Esophagus squamous epithelium (tissue), 5 donors: ENCODE measurements at places on chromosomes 4 and X. TPM values are rescaled to one million over a fixed set of nuclear protein-coding genes. Genes with fewer than 3 reads are reported as not detected.
A peak's percentile ranks its signal among the peaks of the same experiment; 100 is the strongest.

NR3C2 gene
- 1.2 TPM for total RNA-seq

DNA sequence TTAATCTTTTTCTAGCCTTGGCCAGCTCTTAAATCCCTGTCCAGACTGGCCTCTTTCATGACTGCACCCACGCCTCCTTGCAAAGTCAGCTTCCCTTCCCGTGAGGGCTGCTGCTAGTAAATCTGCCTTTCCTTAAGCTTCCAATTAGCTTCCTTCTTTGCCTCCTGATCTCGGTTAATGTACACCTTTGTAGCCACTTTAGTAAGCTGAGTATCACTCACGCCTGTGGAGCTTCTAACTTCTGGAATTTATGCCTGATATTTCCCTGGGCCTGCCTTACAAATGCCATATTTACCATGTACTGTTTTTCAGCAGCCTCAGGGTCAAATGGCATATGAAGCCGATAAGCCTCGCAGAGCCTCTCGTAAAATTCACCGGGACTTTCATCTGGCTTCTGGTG is 5.1 kb upstream of the UGT8 start:
- DNase-seq: no peak

CDKN2AIP gene
- total RNA-seq: 33.0 TPM

DNA sequence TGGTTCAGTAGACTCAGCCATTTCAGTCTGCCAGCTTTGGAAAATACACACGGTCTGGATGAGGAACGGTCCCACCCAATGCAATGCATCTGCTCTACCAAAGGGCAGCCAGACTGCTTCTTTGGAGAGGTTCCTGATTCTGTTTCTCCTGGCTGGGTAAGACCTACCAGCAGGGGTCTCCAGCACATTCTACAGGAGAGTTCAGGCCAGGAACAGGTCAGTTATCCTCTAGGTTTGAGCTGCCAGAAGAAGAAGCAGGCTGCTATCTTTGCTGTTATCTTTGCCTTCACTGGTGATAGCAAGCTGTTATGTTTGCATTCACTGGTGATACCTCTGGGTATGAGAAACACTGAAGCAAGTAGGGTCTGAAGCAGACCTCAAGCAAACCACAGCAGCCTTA is 45.5 kb upstream of the PBDC1 start:
- DNase-seq: no peak

DNA sequence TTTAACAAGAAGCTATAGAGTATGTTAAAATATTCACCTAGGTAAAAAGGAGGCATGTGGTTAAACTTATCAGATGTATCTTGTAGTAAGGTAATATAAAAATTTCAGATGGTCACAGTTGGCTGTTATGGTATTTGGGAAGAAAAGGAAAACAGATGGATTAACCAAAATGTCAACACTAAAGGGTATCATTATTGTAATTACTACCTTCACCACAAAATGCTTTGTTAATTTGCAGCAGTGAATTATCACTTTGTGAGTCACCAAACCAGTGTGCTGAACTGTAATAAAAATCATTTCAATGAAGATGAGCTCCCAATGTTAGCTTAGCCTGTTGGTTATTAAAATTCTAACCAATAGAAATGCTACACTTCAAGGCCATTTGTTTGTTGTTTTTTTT is 233.9 kb downstream of the RPA4 start:
- DNase-seq: no peak

DNA sequence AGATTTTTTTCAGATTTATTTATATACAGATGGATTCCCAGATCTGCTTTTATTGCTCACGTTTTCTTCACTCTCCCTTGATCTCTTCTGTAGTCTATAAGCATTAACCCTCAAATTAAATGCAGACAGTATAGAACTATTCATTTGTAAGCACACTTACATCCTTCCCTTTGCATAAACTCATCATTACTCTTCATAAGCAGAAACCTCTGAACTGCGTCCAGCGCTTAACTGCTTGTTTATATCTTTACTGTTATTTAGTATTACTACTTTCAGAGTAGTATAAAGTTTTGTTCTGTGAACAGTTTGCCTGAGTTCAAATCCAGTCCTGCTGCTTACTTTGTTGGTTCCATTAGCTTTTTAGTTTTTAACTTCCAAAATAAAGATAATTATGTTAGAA is 132.9 kb downstream of the STIM2 start:
- no peak for DNase-seq

DNA sequence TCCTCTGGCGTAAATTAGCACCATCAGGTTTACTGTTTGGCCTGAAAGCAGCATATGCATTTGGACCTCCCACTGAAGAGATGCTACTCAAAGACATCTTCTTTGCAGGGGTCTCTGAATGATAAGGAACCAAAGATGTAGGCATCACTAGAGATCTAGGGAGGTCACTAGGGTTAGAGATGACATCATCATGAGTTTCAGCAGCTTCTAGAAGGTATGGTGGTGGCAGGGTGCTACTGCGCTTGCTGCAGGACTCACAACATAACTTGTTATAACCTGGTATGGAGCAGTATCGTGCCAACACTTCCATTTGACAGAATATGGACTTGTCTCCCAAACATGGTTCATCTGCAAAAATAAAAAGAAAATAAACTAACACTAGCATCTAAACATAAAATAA is 251.6 kb downstream of the NPFFR2 start:
- DNase-seq: no peak

UGT2B15 gene
- total RNA-seq: not detected

BRS3 gene
- not detected for total RNA-seq

GRCh38 chrX:67545893-67546495 is 2.2 kb downstream of the AR start:
- DNase-seq: no peak

GRCh38 chr4:82903737-82904136 is 3.2 kb downstream of the THAP9 start:
- DNase-seq: no peak

DNA sequence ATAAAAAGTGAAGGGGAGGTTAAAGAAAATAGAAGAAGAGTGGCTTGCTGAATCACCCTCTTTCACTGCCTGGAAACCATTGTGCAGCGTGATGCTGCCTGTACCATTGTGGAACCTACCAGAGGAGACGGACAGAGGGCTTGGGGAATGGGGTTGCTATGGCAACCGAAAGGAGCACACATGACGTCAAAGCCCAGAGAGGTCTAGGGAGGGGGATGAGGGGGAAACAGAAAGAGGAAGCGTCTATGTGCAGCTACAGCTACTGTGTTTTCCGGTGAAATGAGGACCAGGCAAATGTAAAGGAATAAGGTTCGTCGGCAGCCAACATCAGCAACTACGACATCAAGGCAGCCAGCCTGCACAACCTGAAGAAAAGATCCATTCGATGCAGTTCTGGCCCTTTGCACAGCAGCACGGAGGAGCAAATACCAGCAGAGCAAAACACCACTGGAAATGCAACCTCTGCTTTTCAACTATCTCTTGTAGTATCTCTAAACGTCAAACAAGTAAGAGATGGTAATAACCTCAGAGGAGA is at the start of gene MAPK10:
Gene MAPK10 (minus strand): TSS at position 110 of the 535 bp plus-strand sequence.
- peak; percentile 29 for DNase-seq

DNA sequence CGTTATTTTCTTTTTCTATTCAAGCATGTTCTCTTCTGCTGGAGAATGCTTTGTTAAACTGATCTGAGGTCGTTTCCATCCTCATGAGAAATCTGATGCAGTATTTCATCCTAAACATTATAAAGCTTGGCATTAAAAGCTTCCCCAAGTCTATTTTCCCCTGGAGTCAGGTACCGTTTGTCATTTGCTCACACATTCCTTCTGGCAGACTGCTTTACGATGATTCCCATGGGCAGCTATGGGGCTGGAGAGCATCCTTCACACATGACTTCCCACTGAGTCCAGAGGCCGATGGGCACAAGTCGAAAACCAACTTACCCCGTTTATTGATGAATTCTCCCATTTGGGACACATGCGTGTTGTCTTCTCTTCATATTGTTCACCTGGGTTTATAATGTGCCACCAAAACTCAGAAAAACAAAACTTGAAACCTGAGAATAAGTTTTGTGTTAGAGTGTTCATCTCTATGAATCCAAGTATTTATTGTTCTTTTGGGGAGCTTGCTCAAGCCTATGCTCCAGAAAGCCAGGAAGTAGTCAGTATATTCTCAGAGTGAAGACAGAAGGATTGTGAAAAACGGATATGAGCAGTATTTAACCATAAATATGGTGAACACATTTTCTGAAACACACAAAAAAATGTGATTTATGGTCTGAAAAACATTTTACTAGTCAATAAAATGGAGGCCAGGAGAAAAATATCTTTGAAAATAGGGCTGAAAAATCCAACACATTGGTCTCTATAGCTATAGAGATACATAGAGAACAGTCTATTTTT is 298.8 kb upstream of the NOCT start:
- no peak for DNase-seq

GRCh38 chr4:146407257-146407656 is 114.5 kb downstream of the SLC10A7 start:
- DNase-seq: no peak

GRCh38 chrX:14864631-14865030 is 8.2 kb downstream of the FANCB start:
- no peak for DNase-seq

GRCh38 chr4:15610855-15611254 is 44.3 kb downstream of the FBXL5 start:
- DNase-seq: no peak

DNA sequence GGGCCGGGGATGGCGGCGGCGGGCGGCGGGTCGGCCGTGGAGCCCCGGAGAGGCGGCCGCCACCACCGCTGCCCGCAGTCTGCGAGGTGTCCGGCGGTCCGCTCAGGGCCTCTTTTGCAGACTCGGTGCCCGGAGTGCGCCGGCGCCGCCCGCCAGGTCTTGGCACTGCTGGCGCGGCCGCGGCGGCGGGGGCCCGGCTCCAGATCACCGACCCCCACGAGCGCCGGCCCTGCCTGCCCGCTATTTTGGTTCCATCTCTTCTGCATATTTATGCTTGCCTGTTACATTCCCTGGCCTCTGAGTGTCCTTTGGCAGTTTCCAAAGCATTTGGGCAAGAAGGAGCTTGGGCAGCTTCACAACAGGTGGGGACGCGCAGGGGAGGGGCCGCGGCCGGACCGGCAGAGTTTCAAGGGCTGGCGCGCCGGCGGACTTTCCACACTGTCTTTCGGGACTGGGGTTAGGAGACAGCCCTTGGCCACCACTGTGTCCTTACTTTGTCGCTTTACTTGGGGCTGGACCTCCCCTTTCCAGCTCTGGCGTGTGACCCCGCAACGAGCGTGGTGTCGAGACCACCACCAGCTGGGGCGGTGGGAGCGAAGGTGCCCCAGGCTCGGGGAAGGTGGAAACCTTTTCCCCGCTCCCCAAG is 668 bp upstream of the TAPT1 start:
- no peak for DNase-seq

GRCh38 chr4:83686166-83686565 is 150.3 kb downstream of the GPAT3 start:
- no peak for DNase-seq

DNA sequence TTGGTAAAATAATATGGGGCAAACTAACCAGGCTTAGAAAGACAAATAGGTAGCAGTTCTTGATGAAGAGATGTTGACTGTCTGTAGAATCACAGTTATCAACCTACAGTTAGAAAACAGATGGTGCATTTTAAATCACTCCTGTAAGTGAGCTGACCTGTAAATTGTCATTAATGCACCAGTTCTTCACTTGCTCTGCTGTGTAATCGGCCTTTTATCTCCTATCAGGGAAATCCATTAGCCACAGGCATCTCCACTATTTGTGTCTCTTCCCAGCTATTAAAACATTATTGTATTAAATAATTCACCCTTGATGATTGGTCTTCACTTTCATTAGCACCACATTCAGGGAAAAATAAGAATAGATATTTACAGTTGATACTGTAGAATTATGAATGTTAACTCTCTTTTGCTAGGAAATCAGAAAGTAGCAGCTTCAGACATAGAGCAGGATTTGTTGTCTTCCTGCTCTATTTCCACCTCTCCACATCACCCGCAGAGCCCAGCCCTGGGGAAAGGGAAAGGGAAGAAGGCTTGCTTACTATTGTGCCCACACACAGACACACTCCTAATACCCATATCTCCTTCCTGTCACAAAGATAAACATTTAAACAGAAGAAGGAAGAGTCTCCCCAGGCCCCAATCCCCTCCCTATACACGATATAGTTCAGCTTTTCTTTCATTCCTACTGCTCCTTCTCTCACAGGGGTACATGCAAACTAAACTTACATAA is 97.1 kb downstream of the REELD1 start:
- no peak for DNase-seq

- DNase-seq: no peak
Measured at GRCh38 chrX:13271511-13271910, 48.3 kb downstream of the ATXN3L start.

TACR3 gene
- not detected for total RNA-seq

DNA sequence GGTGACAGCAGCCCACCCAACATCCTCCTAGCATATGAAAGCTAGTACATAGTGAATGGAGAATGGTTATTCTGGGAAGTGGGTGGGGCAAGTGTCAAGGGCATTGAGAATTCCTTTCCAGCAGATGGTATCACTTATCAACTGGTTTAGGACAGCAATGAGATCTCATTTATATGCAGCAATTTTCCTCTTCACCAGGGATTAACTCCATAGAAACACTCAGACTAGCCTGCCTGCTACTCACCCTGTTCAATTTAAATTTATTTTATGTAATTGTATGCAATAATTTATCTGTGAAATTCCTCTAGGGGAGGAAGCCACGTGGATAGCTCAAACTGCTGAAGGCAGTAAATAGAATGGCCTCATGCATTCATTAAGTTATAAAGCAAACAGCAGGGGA is 101.6 kb upstream of the MID1IP1 start:
- no peak for DNase-seq

DNA sequence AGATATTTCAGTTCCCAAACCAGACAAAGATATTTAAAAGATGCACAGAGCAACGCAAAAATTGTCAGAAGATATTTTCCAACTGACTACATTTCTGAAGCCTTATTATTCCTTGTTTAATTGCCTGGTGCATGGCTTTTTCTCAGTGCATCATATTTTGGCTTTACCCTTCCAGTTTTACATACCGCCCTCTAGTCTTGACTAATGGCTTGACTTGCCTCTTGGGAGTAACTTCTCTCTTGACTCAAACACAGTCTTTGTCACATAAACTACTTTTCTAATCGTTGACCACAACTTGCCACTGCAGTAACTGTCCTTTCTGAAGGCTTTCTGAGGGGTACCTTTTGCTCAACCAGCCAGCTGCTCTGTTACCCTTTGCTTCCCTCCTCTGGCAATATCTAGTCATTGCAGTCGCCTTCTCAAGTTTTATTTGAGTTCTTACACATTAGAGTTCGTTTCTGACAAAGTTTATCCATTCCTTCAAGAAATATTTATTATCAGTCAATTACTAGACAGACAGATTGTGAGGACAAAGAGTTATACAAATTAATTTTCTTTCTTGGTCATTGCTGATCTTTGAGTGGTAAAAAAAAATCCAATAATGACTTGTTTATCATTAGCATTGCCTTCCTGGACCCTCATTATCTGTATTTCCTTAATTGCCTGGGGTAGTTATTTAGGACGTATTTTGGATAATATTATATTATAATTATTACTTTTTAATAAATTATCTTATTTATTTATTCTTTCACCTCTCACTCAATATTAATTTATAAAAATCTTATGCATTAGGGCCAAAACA is 506.9 kb upstream of the PCDH10 start:
- DNase-seq: no peak

GRCh38 chr4:15368856-15369255 is 59.0 kb upstream of the C1QTNF7 start:
- DNase-seq: no peak

EREG gene
- total RNA-seq: 11.3 TPM
